ENCODE measurements at places on chromosomes 1 and 21.
A peak's percentile ranks its signal among the peaks of the same experiment; 100 is the strongest.

GRCh38 chr1:244324176-244324883, 127.4 kb downstream of the ADSS2 start:
- no peak for DNase-seq

GRCh38 chr1:31781138-31781755, 17.1 kb upstream of the ADGRB2 start:
- DNase-seq = no peak

DNA sequence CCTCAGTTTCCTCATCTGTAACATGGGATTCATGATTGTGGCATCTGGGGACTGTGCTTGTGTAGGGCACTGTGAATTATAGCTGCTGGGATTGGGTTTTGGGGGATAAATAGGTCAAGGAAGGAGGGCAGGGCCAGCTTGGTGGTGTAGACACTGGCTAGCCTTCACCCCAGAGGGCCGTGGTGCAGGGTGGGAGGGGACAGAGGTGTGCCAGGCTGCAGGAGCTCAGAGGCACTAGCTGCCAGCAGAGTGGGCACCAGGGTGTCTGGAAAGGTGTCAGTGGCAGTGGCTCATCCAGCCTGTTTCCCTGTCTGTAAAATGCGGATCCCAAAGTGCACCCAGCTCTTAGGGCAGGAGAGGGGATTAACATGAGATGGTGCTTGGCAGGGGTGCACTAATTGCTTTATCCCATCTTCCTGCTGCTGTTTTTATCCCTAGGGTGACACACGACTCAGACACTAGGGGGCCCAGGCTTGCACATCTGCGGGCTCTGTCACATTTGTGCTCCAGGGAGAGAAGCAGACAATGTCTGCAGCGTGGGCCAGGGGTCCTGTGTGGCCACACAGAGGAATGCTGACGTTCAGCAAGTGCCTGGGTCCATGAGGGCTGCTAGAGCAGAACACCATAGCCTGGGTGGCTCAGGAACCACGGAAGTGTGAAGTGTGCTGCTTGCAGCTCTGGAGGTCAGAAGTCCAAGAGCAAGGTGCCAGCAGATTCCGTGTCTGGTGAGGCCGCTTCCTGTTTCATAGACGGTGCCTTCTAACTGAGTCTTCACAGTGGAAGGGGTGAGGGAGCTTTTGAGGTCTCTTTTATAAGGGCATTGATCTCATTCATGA, 19.3 kb downstream of the OBSCN start:
- no peak for DNase-seq

GRCh38 chr1:244393604-244394176, 58.0 kb downstream of the ADSS2 start:
- no peak for DNase-seq

GRCh38 chr1:45510972-45511527, 10.6 kb downstream of the PRDX1 start:
- peak; percentile 35 for DNase-seq

- DNase-seq = no peak
Observed at GRCh38 chr21:42533306-42533962, 19.8 kb downstream of the SLC37A1 start.

- peak; percentile 53 for DNase-seq
Observed at GRCh38 chr1:228937851-228938536, 202.7 kb downstream of the RHOU start.

- no peak for DNase-seq
Observed at GRCh38 chr1:218828125-218828650, 345.5 kb upstream of the LYPLAL1 start.

- DNase-seq = no peak
Observed at GRCh38 chr1:231580874-231581273, 45.7 kb upstream of the DISC1 start.
